ENCODE measurements at places on chromosomes 3 and 15.

DNA sequence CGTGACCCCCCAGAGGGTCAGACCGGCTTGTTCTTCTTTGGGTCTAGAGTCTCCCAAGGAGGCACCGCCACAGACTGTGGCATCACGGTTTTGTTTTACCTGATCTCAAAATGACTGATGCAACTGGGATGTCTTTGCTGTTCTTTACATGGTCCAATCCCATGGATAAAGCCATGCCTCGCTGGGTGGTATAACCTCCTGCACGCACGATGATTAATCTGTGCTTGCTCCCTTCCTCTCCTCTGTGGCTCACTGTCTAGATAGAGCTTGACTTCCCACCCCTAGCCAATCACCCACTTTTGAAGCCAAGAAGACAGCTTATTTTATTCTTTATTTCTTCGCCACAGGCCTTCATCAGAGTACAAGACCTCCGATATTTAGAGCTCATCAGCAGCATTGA is 36.6 kb upstream of the RHO start:
- DNase-seq = no peak

DNA sequence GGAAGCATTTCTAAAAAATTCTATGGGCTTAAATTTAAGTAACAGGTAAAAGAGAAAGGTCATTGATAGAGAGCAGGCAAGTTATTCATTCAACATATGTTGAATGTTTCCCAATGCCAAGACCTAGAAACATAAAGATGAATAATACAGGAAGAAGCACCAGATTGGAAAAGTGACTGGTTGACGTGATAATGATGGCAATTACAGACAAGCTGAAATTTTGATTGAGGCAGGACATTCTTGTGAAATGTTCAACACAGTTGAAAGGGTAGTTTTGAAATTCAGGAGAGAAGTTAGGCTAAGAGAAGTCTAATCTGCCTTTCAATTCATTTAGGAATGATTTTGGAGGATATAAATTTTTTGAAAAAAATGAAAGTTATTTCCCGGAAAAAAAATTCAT is 536.3 kb upstream of the NAALADL2 start:
- no peak for DNase-seq

DNA sequence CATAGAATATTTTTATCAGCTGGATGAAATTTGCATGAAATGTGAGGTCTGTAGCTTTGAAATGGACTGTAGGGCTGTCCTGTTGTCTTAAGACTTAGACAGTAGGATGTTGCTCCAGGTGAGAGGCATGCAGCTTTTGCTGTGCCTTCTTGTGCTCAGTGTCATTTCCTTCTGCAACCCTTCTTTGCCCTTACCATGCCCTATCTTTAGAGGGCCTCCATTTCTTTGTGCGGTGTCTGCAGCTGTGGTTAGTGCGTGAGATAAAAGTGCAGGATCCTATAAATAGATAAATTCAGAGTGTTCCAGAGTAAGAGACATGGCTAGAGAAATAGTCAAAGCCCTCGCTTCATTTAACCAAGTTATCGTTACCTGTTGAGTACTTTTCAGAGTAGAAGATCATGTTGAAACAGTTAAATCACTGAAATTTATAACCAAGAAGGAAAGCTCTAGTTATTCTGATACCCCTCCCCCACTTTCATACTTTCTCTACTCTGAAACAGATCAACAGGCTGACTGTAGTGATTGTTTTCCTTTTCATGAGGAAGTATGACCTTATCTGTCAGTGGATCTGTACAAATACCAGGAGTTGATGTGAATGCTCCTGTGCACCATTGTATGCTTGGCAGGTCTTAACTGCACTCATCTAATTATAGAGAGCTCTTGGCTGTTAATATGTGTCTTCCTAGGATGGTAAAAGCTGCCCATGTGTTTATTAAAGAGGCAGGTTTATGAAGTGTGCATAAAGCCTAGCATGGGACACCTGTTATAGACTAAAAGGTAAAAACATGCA is 18.2 kb downstream of the EIF3J start:
- no peak for DNase-seq

- no peak for DNase-seq
Measured at GRCh38 chr3:53939813-53940212, 48.2 kb upstream of the SELENOK start.

DNA sequence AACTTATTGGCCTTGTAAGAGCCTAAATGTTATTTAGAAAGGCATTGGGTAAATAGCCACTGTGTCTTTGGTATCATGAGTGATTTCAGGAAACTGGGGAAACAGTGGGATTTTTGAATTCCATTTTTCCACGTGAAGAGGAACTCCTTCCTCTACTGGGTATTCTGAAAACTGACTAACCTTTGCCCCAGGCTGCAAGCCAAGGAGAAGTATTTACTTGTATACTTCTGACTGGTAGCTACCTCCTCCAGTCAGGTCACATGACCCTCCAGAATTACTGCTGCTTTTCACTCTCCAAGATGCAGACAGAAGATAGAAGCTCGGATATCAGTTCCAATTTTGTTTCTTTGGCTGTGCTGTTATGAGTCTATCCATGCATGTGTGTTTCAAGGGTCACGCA is 50.9 kb upstream of the MAP3K13 start:
- no peak for DNase-seq

GRCh38 chr3:189233225-189233858 is 61.6 kb downstream of the TPRG1 start:
- DNase-seq = peak; percentile 34

- no peak for DNase-seq
Measured at GRCh38 chr3:155393316-155393715, 99.8 kb upstream of the STRIT1 start.

DNA sequence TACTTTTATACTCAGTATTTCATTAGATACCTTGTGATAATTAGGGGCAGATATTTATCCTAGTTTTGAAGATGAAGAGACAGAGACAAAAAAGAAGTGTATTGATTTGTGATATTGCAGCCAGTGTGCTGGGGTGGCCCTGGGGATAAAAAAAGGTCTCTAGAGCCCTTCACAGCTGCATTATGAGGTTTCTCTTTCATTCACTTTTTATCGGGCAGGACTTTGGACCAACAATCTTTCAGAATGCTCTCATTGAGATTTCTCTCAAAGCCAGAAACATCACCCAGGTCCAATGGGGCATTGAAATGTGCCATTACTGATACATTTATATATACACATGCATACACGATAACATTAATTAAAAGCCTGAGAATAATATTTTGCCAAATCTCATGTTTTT is 20.5 kb upstream of the SELENOT start:
- DNase-seq = no peak

- no peak for DNase-seq
Measured at GRCh38 chr3:81974751-81975150, 213.3 kb upstream of the GBE1 start.

- DNase-seq = peak; percentile 74
Measured at GRCh38 chr3:112709911-112710310, 69.0 kb upstream of the CCDC80 start.

- no peak for DNase-seq
Measured at GRCh38 chr15:38532728-38533127, 31.9 kb downstream of the RASGRP1 start.

DNA sequence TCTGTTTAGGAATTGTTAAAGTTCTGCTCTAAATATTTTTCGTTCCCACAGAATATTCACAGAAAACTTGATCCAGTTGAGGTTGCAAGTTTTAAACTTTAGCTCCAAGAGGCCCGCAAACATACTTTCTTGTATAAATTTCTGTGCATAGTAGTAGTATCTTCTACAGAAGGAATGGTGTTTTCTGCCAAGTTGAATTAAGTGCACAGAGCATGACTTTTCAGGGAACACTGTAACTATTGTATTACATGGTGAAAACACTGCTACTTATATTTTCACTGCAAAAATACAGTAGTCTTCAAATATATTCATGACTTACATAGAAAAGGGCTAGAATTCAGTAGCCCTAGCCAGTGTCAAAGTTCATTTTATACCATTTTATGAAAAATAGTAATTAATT is 67.0 kb downstream of the SUCNR1 start:
- no peak for DNase-seq

DNA sequence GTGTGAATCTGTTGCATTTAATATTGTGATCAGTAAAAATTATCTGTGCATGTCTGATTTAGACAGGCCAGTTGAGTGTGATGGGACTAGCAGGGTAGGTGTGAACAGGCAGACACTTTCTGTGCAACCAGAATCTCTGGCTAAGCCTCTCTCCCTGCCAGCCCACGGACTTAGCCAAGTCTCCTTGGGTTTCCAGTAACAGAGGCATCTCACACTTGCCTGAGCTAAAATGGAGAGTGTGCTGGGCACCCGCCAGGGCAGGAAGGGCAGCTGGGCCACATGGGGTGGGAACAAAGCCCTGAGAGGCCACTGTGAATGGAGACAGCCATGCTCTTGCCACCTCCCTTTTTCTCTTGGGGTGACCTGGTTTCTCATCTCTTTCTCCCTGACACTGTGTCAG is 12.5 kb upstream of the RPS27L start:
- no peak for DNase-seq

DNA sequence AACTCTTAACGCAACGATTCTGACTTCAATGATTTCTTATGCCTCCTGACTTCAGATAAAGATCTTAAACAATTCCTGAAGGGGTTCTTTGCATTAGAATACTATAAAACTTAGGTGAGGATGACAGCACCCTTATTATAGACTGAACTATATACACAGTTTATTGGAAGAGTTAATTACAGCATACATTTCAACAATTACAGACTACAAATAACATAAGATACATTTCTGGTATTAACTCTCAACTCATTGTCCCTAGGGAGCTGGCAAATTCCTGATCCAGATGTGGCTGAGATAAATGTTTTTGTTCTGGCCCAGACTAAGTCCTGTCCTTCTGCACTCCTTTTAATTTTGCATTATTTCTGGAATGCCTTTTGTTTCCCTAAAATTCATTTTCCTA is 155.5 kb upstream of the TMC3 start:
- DNase-seq = no peak

GRCh38 chr3:18501679-18502343 is 76.7 kb upstream of the SATB1 start:
- no peak for DNase-seq

GRCh38 chr15:55907797-55908196 is 85.6 kb downstream of the NEDD4 start:
- no peak for DNase-seq

- DNase-seq = no peak
Measured at GRCh38 chr15:99368743-99369142, 117.5 kb downstream of the LRRC28 start.

DNA sequence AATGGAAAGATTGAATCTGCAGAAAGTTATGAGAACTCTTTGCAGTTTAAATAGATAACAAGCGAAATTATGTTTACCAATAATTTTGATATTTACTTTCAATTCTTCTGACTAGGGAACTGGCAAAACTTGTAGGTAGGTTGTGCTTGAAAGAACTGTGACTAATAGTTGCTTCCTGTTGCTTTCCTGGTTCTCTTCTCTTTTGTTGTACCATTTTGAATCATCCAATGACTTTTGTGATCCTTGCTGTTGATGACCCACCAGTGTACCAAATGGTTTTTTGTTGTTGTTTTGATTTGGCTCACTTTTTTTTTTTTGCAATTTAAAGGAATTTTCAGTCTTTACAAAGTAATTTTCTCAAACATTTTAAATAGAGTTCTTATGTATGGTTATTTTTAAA is 64.9 kb upstream of the DCBLD2 start:
- no peak for DNase-seq

GRCh38 chr15:69289342-69290146 is 9.2 kb upstream of the PAQR5 start:
- DNase-seq = no peak

DNA sequence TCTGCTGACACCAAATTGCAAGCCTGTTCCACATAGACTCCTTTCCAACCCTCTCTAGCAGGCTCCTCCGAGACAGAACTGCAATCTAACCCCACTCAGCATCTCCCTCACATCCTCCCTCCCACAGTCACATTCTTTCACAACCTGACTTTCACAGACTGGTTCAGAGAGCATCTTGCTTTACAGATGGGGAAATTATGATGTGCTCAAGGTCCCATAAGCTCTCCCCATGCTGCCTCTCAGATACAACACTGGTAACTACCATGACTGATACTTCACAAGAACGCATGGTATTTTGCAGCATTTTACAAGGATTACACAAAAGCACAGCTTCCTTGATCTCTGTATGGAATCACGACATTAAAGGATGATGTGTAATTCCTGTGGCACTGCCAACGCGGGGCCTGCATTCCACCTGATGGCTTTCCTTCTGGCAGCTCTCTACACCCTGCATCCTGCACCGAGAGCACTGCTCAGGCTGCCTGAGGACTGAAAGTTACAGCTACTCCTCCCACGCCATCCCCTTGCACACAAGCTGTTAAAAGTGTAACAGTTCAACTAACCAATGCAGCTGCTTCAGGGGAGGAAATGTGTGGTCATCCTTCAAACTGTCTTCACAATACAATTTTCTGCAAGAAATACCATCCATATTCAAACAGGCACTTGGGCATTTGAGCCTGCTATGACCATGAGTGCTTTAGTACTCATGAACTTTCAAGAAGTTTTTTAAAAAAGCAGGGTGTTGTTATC is 27.6 kb downstream of the TBC1D2B start:
- DNase-seq = peak; percentile 89

GRCh38 chr3:87287011-87287410 is 10.6 kb upstream of the POU1F1 start:
- no peak for DNase-seq

DNA sequence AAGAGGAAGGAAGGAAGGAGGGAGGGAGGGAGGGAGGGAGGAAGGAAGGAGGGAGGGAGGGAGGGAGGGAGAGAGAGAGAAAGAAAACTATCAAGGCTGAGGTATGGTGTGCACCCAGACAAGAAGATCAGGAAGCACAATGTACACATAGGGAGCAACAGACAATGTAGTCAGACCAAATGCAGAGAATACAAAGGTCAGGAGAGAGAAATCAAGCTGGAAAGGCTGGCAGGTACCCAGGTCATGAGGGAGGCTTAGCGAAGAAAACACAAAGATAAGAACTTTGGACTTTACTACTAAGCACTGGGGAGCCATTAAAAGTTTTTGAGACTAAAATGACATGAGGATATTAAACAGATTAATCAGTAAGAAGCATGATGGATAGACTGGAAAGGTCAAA is 176.0 kb upstream of the TMCO5A start:
- DNase-seq = no peak

DNA sequence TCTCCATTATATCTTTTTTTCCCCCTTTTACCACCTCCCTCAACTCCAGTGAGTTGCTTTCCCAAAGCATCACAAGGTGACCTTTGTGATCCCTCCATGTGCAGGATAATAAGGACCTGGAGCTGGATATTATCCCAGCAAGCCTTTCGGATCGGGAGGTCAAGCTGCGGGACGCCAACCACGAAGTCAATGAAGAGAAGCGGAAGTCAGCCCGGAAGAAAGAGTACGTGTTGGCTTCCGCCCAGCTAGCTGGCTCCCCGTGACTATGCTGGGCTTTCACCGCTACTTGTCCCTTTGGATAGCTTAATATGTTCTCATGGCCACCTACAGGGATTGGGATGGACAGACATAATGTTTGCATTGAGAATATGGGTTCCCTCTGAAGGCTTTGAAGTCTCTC is 273.7 kb upstream of the UMPS start:
- no peak for DNase-seq

DNA sequence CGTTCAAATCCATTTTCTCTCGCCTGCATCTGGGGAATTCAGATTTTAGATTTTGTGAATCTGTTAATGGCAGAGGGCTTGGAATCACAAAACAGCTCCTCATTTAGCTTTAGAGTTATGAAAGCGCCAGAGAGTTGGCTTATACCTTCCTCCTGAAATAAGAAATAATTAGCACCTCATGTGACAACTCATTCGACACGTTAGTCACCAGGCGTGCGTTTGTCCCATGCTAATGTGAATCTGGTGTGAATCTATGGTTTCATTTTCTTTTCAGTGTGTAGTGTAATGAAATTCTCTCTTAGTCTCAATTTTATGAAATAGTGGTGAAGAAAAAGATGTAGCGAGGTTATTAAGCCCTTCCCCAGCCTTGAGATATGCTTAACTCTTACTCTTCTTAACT is 89.4 kb downstream of the EDEM1 start:
- no peak for DNase-seq

GRCh38 chr3:197191897-197192296 is 106.5 kb downstream of the DLG1 start:
- no peak for DNase-seq
